ENCODE measurements at places on chromosomes 2 and 18.

DNA sequence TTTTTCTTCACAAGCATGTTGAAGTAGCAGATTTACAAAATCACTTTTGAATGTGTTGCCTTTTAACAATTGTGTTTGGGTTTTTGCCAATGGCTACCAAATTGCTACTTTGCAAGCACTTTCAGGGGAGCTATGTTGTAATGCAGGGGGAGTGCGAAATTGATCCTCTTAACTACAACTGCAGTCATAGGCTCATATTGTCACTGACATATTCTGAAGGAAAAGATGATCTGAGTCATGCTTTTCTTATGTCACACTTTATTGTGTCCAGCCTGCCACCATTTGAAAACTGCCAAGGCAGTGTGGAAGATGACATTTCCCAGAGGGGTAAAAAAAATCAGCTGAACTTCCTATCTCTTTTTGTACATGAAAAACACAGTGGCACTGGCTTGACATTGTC, 74.9 kb downstream of the GPD2 start:
- DNase-seq, result no peak

DNA sequence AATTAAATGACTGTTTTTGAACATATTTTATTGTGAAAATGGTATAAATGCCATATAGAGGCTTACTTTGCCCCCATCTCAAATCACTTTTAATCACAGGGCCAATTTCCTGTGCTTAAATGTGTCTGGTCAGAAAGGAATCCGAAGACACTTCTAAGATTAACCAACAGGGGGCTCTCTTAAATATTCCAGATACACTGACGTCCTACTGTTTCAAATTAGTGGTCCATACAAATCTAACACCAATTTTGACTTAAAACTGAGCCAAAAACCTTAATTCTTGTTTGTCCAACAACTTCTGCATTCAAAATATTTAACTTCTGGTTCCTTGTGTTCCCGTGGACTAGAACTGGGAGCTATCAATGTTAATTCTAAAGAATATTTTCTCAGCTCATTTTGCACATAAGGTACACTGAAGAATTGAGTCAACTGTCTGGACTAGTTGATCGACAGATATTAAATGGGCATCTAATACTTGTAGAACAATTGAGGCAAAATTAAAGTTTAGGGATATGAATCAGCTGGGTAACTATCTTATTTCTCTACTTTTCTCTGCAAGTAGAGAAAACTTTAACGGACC, 557.5 kb downstream of the ARHGAP15 start:
- peak; percentile 59 for DNase-seq

DNA sequence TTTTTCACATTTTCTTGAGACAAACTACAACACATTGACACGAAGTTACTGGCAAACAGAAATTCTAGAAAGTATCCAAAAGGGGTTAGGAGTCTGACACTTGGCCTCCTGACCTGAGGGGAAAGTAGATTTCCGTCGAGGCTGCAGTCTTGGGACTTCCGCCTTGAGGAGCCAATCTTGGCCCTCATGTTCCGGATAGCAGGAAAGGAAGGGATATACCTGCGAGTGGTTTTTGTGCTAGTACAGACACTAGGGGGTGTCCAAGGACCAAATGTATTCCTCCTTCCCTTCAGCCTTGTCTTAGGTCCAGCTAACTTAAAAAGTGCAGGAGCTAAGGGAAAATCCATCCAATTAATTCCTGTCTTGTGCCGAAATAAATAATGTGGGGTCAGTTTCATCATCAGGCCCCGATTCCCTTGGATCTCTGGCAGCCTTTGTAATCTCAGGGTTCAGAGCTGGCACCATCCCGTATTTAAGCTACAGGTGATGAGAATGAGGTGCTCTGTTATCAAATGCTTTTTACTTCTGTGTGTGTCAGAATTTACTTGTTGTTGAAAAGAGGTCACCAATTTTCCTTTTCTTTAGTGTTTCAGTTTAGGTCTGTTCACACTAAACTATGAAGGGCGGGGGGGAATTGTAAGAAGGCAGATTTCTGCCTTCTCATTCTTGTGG, 330.2 kb upstream of the FANCL start:
- DNase-seq, result peak; percentile 50

DNA sequence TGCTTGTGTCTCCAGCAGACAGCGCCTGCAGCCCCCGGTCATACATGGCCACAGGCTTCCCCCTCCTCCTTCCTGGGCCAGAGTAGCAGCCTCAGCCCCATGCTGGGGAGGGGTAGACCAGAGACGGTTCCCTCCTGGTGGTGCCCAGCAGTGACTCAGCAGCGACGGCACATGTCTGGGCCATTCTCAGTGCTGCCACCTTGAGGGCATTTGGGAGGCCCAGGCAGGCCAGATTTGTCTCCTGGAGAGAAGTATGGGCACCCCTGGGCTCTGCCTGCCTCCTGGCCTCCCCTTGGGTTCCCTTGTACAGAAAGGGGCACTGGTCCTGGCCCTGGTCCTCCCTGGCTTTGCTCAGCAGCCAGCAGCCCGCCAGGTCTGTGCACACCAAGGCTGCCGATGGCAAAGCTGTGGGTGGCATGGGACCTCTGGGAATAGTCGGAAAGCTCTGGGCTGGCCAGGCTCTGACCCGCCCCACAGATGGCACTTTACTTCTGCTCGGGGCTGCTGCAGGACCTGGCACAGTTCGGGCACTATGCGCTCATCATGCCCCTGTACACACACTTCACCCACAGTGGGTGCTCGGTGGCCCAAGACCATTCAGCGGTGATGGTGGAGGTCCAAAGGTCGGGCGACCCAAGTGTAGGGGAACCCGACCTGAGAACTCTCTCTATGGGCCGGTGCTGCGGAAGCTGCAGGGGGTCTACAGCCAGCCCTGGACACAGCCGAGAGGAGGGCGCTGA, 11.4 kb upstream of the ALPI start:
- peak; percentile 27 for DNase-seq

DNA sequence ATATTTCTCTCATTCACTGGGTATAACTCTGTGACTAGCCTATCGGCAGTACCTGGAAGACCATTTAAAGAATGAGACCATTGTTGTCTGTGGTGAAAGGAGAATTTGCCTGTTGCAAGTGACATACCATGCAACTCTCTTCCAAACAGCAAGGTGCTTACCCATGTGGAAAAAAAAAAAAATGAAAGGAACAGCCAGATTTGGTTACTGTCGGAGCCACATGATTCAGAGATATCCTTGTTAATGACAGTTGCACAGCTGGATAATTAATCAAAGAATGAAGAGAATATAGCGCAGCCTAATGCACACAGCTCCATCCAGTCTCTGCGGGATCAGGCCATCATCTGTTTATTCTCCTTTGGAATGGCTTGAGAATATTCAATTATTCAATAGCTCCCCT, 141.8 kb downstream of the HRH4 start:
- DNase-seq, result no peak

DNA sequence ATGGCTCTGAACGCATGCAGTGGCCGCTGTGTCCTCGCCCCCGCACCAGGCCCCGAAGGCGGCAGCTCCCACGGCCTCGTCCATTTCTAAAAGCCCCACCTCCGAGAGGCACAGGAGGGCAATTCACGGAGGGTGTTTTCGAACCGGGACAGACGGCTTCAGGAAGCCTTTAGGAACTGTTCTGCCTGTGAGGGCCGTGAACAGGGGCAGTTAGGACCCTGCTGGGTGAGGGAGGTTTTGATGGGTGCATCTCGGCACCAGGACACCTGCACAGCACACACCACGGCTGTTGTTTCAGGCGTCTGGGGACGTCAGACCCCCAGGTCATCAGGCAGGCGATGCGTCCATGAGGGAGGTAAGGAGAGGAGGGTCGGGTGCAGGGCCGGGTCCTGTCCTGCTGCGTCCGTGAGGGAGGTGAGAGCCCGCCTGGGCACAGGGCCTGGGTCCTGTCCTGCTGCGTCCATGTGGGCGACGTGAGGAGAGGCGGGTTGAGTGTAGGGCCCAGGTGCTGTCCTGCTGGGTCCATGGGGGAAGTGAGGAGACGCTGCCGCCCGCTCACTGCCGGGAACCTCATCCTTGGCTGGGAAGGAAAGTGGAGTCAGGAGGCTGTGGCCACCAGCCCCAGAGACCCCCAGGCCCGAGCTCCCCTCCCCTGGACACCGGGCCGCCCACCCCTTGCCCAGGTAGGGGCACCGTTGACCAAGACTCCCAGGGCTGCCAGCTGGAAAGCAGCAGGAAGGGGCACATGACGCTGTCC, 25.5 kb upstream of the KCNG2 start:
- DNase-seq, result no peak

DNA sequence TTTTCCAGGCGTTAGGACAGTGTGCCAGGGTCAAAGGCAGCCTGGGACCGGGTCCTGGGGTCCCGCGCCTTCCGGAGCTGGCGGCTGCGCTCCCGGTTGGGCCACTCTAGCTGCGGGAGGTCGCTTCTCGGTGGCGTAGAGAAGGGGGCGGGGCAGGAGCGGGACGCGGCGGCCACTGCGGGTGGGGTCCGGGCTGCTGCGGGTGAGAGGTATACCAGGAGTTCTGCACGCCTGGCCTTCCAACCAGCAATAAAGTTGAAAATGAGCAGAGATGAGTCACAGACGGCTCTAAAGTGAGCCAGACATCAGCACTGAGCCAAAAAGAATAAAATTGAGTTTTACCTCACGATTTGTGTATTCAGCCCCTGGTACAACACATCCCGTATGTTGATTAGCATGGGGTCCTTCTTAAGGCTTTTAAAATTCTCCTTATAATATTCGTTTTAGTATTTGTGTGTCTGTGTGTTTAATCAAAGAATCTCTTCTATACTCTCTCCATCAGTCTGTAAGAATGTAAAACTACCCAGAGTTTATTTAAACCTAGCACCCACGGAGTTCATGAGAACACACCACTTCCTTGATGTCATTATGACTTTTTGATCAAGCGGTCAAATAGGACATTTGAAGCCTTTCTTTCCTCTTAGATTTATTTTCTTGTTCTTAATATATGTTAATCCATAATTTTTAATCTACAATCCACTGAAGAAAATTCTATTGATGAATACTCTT, at the start of gene C1GALT1C1L:
TSS of gene C1GALT1C1L (minus strand) at position 108 of the 729 bp plus-strand sequence. CDS start at position 1, 107 bp downstream.
- no peak for DNase-seq

DNA sequence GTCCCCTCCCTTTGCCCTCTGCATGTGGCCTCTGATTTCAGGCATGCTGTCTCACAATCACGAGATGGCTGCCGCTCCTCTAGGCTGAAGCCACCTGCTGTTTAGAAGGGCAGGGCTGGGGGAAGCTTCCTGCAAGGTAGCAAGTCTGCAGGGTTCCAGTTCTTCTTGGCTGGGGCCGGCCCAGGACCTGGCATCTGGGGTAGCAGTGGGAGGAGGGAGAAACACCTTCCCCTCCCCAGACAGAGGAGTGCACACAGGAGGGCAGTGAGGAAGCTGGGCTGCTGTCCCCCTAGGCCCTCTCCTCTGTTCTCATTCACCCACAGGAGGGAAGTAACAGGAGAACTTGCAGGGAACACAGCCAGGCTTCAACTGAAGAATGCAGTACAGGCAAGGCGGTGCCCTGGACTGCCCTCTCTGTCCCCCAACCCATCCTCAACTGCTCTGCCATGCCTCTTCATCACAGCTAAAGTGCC, 345.9 kb upstream of the HS6ST1 start:
- no peak for DNase-seq

- DNase-seq, result no peak
Observed at GRCh38 chr2:239945751-239946561, 79.2 kb downstream of the NDUFA10 start.

DNA sequence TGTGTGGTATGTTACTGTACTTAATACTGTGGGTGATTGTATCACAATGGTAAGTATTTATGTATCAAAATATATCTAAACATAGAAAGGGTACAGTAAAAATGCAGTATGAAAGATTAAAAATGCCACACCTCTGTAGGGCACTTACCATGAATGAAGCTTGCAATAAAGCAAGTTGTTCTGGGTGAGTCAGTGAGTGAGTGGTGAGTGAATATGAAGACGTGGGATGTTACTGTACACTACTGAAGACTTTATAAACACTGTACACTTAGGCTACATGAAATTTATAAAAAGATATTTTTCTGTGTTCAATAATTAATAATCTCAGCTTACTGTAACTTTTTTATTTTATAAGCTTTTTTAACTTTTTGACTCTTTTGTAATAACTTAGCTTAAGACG, 1162.4 kb upstream of the NRXN1 start:
- no peak for DNase-seq

DNA sequence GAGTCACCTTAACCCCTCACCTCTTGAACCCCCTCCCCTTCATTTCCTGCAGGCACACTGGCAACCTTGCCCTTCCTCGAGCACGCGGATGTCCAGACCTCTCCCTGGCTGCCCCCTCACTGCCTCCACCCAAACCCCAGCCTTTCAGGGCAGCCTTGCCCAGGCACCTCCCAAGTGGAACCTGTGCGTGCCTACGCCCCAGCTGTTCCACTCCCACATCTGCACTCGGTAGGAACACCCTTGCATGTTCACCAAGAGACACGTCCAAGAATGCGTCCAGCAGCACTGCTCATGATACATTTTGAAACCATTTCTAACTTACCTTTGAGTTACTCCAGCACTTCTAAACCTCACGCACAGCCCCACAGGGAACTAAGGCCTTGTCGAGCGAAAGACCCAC, 93.8 kb upstream of the YWHAQ start:
- no peak for DNase-seq

GRCh38 chr2:95022309-95023221, 2.9 kb upstream of the MAL start:
- peak; percentile 84 for DNase-seq

DNA sequence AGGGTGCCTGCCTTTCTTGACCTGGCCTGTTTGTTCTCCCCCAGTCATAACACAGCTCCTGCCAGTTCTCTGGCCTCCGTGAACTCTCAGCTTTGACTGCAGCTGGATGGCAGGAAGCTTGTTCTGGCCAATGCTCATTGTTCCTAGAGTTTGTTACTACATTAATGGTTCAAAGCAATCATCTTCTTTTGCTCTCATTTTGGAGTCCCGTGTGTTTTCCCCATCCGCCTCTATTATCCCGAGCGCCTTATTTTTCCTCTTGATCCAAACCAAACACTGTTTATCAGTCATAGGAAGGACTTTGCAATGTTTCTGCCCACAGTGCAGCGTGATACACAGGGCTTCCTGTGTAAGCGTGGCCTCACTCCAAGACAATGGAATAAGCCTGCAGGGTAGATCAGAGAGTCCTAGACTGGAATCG, 184.3 kb upstream of the APCDD1 start:
- DNase-seq, result no peak

- DNase-seq, result no peak
Observed at GRCh38 chr2:32135409-32135808, 30.3 kb upstream of the SLC30A6 start.

DNA sequence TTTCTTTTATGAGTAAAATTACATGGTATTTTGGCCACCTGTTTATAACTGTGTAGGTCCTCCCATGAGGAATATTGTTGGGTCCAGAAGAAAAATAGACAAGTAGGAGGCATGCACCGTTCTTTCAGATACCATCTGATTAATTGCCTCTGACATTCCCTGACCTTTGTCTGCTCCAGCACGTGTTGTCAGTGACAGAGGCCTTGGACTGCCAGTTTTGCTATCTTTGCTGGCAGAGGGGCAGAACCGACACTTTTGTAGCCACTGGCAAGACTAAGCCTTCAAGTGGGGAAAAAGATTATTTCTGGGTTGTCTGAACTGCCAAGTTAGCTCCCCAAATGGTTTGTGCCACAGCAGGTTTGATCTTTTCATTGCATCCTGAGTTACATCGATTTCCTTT, 276.9 kb downstream of the CAMKMT start:
- DNase-seq, result no peak

DNA sequence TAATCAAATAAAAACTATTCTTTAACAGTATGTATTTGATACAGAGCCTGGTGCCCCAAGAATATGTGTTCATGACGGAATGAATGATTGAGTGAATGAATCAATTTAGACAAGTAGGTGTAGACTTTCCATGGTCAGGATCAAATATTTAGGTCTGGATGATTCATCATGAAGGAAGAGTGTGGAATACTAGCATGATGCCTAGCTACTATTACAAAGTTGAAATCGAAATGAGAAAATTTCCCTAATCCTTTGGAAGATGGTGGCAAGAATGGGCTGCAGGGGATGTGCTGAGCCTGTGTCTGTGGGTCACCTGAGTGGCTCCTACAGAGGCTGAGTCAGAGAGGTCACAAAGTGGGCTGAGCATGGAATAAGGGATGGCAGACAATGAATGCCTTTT, 3.1 kb upstream of the MALT1 start:
- no peak for DNase-seq

Data from NCI-H345 (cell line).